ENCODE measurements at places on chromosomes 12 and 14. TPM values are rescaled to one million over a fixed set of nuclear protein-coding genes. Genes with fewer than 3 reads are reported as not detected.

Gene GPRC5D
- not detected for total RNA-seq

DNA sequence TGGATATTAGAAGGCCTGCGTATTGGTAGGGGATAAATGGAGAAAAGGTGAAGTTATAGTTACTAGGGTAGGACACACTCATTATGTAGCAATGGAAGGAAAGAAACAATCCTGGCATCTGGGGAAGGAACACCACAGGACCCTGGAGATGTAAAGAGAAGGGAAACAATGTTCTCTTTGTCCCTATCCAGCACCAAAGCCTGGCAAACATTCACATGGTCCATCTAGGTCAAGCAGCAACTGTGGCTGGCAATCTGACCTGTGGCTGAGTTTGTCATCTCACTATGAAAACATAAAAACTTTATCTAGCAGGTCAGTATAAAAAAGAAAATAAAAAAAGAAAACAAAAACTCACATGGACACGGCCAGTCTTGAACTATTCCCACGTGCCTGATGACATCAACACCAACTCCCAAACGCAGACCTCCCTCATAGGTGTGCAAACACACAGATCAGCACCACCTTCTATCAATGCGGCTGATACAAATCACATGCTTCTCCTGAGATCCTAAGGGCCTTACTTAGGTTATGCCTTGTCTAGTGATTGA, 2.6 kb downstream of the POMT2 start:
- no peaks in the 10 kb centered on the region for H3K36me3 ChIP-seq
- H3K4me1 ChIP-seq: peaks cover 39% of the 10 kb centered on the region
- no peak overlapping the region for H3K4me3 ChIP-seq
- no peak for DNase-seq
- no peak overlapping the region for H3K27ac ChIP-seq

DNA sequence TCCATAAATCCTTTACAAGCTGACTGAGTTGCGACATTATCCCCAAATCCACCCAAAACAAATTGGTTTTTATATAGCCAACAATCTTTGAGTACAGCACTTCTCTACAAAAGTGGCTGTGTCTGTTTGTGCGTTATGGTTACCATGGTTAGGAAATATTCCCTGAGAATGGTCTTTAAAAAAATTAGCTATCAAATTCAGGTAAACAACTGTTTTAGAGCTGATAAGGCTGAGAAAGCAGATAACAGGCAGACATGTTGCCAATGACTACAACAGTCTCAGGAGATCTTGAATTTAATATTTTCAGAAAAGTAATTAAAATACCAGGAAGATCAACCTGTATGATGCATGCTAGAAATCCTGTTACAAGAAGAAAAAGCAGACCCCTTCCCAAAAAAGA, 248.0 kb downstream of the RASSF9 start:
- H3K27ac ChIP-seq: no peak overlapping the region
- H3K36me3 ChIP-seq: no peaks in the 10 kb centered on the region
- no peak for DNase-seq
- no peaks in the 10 kb centered on the region for H3K27me3 ChIP-seq
- no peak overlapping the region for H3K4me3 ChIP-seq

DNA sequence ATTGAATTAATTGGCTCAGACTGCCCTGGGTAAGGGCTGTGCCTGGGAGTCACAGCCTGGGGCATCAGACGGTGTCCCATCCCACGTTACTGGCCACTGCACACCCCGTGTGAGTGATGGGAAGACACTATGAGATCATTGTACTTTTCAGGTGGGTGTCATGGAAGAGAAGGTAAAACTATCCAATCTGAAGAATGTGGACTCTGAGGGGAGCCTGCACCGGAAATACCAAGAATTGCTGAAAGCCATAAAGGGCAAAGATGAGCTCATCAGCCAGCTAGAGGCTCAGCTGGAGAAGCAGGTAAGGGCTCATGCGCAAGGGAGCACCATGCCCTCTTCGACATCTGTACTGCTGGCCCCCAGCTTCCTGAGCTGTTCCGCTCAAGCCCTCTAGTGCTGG, 24.0 kb downstream of the PLEKHH1 start:
- H3K36me3 ChIP-seq: no peaks in the 10 kb centered on the region
- H3K27me3 ChIP-seq: no peaks in the 10 kb centered on the region
- no peak overlapping the region for H3K27ac ChIP-seq
- H3K4me1 ChIP-seq: no peaks in the 10 kb centered on the region
- no peak for DNase-seq

Gene NTS
- not detected for total RNA-seq

GRCh38 chr12:79274501-79275064, 410.0 kb downstream of the SYT1 start:
- H3K4me3 ChIP-seq: no peak overlapping the region
- no peak for DNase-seq
- no peaks in the 10 kb centered on the region for H3K36me3 ChIP-seq
- no peaks in the 10 kb centered on the region for H3K4me1 ChIP-seq

GRCh38 chr12:104280717-104281458, 22.7 kb upstream of the EID3 start:
- no peak overlapping the region for H3K27ac ChIP-seq
- no peaks in the 10 kb centered on the region for H3K27me3 ChIP-seq
- H3K4me3 ChIP-seq: no peak overlapping the region
- DNase-seq: no peak
- no peaks in the 10 kb centered on the region for H3K36me3 ChIP-seq
- peaks cover 26% of the 10 kb centered on the region for H3K4me1 ChIP-seq

DNA sequence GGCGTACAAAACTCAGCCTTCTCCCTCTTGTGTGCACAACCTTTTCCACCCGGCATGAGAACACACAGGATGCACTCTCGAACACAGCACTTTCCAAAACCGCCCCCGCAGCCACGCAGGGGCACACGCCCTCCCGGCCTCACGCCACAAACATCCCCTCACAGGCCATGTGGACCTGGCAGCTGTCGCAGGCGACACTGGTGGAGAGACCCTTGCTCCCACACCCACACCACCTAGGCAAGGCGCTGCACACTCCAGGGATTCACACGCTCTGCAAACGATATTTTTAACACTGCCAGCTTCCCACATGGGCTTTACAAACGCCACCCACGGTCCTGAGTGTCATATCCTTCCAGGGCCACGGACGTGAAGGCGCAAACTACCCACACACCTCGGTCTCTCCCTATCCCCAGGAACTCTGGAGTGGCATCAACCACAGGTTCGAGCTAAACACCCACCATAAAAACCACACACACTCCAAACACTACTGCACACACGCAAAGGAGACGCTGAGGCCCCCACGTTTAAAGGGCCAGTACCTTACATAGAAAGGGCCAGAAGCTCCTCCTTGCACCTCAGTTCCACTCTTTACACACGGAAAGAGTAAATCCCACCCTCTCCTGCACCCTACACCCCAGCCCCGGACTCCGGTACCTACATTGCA, 12.4 kb upstream of the ITGB7 start:
- peak; percentile 58 for DNase-seq
- peak overlapping the region; percentile 67 for H3K4me3 ChIP-seq
- no peaks in the 10 kb centered on the region for H3K36me3 ChIP-seq
- peaks cover 33% of the 10 kb centered on the region for H3K4me1 ChIP-seq
- 0 out of 2 replicates have a peak, but pooled peaks cover 3% of the 10 kb centered on the region for H3K27me3 ChIP-seq
- no peak overlapping the region for H3K27ac ChIP-seq

GRCh38 chr12:53300187-53300586, 692 bp downstream of the MYG1 start:
- H3K36me3 ChIP-seq: peaks cover 31% of the 10 kb centered on the region
- DNase-seq: peak; percentile 61
- peak overlapping the region; percentile 94 for H3K4me3 ChIP-seq
- peak overlapping the region; percentile 8 for H3K27ac ChIP-seq
- H3K27me3 ChIP-seq: no peaks in the 10 kb centered on the region
- peaks cover 50% of the 10 kb centered on the region for H3K4me1 ChIP-seq

- no peaks in the 10 kb centered on the region for H3K4me1 ChIP-seq
- H3K27ac ChIP-seq: no peak overlapping the region
- no peaks in the 10 kb centered on the region for H3K27me3 ChIP-seq
- H3K36me3 ChIP-seq: no peaks in the 10 kb centered on the region
These were observed 43.2 kb downstream of the SSPN start for GRCh38 chr12:26238341-26239121.

DNA sequence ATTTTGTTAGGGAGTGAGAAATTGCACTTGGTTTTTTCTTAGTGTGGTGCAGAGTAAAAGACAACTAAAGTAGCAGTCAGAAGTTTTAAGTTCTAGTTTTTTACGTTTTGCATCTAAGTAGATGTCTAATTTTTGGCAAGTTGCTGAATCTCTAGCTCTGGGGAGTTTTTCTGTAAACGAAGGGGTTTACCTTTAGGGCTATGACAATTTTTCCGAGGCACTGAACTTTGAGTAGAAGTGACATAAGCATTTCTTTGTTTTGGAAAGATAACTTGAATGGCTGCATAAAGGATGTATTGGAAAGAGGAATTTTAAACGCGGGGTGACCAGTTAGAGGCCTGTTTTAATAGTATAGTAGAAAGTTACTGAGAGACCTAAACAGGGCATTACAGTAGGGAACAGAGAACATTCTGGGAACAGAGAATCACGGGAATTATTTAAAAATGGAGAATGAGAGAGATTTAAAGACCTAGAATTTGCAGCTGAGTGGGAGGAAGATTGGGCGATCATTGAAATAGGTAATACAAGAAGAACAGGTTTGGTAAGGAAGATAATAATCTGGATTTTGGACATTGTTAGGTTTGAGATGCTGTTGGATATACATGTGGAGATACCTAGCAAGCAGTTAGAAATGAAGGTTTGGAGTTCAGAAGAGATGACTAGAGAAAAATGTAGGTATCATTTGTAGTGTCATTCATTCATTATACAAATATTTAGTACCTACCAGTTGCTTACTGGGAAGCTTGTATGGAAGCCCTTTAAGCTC, 1.2 kb downstream of the ZNF410 start:
- H3K36me3 ChIP-seq: peaks cover 7% of the 10 kb centered on the region
- DNase-seq: no peak
- H3K27me3 ChIP-seq: no peaks in the 10 kb centered on the region
- peak overlapping the region; percentile 85 for H3K4me3 ChIP-seq
- peaks cover 40% of the 10 kb centered on the region for H3K4me1 ChIP-seq

DNA sequence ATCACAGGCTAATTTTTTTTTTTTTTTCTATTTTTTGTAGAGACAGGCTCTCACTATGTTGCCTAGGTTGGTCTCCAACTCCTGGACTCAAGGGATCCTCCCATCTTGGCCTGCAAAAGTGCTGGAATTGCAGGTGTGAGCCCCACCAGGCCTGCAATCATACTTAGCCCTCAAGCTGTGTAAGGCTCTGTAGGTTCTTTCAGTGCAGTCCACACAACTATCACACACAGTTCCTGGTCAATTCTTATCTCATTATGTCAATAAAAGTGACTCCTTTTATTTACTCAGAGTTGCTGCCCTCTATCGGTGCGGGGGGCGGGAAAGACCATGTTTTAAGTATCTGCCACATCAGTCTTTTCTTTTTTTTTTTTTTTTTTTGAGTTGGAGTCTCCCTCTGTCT, 29.0 kb downstream of the SLC2A3 start:
- DNase-seq: peak; percentile 56
- H3K27me3 ChIP-seq: no peaks in the 10 kb centered on the region
- H3K4me3 ChIP-seq: no peak overlapping the region
- H3K36me3 ChIP-seq: no peaks in the 10 kb centered on the region
- no peaks in the 10 kb centered on the region for H3K4me1 ChIP-seq

DNA sequence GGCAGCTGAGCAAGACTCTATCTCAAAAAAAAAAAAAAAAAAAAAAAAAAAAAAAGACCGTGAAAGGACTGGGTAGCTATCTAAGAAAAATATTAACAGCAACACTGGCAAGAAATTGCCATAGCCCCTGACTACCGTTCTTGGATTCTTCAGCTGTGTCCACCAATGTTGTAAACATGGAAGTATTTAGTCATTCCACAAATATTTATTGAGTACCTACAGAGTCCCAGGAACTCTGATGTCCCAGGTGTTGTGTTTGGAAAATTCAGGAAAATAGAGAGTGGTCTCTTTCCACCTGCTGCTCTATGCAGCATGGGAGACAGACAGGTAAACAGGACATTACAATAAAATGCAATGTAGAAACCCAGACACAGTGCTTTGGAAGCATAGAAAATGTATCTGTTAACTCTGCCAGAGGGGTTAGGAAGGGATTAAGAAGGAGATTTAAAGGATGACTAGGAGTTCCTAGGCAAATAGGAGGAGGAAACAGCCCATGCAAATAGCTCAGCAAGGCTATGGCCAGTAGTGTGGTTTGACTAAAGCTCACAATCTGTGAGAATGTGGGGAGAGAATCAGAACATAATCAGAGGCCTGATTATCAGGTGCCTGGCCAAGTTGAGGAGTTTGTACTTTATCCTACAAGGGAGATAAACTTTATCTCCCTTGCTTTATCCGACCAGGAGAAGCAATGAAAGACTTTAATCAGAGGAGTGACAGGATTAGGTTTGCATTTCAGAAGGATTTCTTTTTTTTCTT, 2.1 kb upstream of the DLST start:
- peaks cover 12% of the 10 kb centered on the region for H3K36me3 ChIP-seq
- peak; percentile 69 for DNase-seq
- H3K27ac ChIP-seq: peak overlapping the region; percentile 75
- peaks cover 78% of the 10 kb centered on the region for H3K4me1 ChIP-seq

DNA sequence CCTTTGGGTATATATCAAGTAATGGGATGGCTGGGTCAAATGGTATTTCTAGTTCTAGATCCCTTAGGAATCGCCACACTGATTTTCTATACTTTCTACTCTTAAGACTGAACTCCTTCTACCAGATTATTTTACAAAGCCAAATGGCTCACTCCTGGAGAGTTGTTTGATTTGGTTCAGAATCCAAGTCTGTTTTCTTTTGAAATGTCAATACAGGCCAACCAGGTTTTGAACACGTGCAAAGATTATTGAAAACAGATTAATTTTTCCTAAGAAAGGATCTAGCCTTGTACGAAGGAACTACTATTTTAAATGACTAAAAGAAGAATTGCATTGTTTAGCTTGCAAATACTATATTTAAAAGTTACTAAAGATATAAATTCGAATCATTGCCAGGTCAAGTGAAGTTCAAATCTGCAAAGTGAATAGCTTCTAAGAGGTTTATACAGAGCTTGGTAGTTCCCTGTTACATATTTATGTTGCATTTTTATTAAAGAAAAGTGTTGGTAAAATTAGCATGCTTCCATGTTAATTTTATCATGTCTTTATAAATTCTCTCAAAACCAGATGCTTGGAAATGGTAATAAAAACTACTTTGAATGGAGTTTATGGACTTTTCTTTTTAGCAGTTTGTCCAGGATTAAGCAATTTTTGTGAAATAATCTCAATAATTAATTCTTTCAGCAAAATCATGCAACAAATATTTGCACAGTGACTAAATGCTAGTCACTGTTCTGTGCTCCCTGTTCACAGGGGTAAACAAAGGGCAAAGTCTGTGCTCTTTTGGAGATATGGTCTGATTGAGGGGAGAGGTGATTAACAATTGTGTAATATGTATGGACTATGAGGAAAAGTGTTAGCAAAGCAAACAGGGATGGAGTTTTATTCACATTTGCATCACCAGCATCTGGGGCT, 38.9 kb downstream of the GPR65 start:
- no peak for DNase-seq
- no peaks in the 10 kb centered on the region for H3K4me1 ChIP-seq
- no peak overlapping the region for H3K27ac ChIP-seq
- no peaks in the 10 kb centered on the region for H3K36me3 ChIP-seq
- no peak overlapping the region for H3K4me3 ChIP-seq

- no peak overlapping the region for H3K4me3 ChIP-seq
- no peaks in the 10 kb centered on the region for H3K27me3 ChIP-seq
- DNase-seq: no peak
- no peaks in the 10 kb centered on the region for H3K4me1 ChIP-seq
- no peaks in the 10 kb centered on the region for H3K36me3 ChIP-seq
- H3K27ac ChIP-seq: no peak overlapping the region
These were observed 506.8 kb downstream of the LRFN5 start for GRCh38 chr14:42113358-42114069.

Gene DLGAP5
- 24.0 TPM for total RNA-seq

Gene PLBD1
- total RNA-seq: not detected

Gene IL26
- not detected for total RNA-seq

Gene OR4E2
- total RNA-seq: not detected
